ENCODE measurements at places on chromosomes 16 and 17. TPM values are rescaled to one million over a fixed set of nuclear protein-coding genes. Genes with fewer than 3 reads are reported as not detected.

NOS2 gene
- total RNA-seq: 0.38 TPM

DNA sequence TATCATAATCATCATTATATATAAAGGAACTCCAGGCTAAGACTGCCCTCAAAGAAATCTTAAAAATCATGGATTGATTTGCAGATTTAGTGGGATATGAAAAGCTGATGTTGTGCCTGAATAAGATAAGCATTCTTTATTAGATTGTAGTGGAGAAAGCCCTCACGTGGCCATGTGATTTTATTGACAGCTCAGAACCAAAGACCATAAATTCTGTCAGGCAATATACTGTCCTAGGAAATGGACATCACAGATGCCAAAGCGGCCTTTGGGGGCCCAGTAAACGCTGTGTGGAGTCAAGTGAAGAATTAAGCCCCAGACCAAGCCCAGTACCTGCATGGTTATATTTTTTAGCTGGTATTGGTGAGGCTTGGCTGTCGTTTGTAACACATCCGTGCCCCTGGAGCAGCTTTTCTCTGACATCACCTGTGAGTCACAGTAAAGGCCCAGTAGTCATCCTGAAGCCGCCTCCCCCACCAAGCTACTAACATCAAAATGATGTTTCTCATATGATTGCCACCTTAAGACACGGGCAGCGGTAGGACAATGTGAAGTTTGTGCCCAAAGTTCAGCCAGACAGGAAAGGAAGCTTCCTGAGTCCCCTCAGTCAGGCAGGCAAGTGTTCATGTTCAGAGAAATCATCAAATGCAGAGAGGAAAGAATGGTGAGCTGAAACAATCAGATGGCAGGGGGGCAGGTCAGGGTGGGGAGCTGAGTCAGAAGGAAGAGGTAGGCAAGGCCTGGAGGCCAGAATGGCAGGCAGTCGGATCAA lies 209.4 kb downstream of the IRX3 start:
- DNase-seq: no peak

GRCh38 chr16:54373534-54374520 lies 87.2 kb upstream of the IRX3 start:
- no peak for DNase-seq

DNA sequence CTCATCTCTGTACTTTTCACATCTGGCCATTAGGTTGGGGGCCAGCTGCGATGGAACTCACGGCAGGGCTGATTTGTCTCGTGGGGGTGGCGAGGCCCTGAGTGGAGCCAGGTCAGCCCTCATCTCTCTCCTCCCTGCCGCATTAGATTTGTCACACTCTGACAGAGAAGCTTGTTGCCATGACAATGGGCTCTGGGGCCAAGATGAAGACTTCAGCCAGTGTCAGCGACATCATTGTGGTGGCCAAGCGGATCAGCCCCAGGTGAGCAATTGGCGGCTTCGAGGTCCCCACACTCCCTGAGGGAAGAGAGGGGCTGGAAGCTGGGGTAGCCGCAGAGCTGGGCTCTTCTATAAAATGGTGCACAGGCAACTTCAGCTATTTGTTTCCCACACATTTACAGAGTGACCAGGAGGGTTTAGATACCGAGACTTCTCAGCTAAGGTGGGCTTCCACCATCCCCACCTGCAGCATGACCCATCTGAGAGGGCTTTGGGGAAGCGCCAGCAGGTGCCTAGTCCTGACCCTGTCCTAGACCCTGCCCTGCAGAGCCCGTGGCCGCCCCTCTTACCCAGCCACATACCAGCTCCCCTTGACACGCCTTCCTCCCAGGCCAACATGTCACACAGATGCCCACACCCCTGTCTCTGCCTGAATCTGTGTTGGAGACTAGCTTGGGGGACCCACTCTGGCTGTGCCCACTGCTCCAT lies 8.4 kb downstream of the TMEM98 start:
- DNase-seq: no peak

DNA sequence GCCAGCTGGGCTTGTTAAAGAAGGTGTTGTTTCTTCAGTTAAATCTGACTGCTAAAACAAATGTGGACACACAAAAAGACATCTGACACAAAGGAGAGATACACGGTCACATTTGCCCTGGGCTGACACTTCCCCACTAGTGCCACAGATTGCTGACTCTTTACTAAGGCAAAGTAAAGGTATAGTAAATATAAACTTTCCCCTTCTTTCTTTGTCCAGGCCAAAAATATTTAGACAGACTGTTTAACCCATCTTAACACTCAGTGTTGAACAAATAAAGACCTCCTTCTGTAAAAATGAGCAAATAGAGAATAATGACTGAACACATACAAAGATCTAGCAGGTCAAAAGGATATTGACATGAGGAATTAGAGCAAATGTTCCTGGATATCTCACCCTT lies 58.4 kb downstream of the SCNN1G start:
- no peak for DNase-seq

DNA sequence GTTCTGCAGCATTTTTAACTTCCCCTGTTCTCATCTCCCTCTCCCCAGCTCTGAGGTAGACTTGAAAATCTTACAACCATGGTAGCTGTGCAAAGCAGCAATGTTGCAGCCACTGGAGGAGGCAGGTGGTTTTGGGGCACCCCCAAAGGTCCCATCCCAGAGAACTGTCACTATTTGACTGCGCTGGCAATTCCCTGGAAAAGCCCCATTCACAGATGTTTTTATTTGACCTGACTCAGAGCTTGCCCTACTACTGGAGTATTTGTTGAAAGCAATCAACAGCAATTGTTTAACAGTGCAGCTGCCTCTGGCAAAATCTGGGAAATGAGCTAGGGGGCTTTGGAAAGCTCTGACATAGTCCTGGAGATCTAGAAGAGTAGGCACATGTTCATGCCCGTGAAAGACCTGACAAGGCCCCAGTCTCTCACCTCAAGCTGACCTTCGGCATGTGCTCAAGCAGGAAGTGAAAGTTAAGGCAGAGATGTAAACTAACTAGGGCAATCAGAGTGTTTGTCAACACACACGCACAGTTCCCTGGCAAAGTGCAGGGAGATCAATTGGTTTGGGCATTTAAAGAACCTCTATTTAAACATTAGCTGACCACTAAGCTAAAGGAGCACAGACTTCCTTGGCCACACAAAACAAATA lies 19.7 kb upstream of the PIK3R5 start:
- DNase-seq: no peak

DNA sequence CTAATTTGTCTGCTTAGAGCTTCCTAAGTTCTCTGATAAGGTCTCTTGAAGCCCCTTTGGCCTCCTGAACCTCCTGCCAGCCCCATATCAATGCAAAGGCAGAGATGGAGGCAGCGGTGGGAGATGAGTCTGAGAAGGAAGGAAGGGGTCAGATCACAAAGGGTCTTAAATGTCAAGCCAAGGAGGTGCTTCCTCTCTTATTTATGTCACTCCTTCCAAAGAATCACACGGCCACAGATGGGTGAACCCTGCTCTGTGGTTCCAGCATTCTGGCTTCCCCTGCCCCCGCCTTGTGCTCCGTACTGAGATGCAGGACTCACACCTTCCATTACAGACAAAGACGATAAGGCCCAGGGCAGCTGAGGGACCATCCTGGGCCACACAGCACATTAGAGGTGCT lies 96.3 kb downstream of the GSG1L start:
- DNase-seq: no peak

TNFRSF13B gene
- not detected for total RNA-seq

KCNH6 gene
- not detected for total RNA-seq

GRCh38 chr16:11536104-11536866 lies 50.4 kb downstream of the LITAF start:
- no peak for DNase-seq

GRCh38 chr17:8144401-8145231 lies 7.6 kb downstream of the PER1 start:
- DNase-seq: no peak

RNF112 gene
- total RNA-seq: 1.1 TPM

DNA sequence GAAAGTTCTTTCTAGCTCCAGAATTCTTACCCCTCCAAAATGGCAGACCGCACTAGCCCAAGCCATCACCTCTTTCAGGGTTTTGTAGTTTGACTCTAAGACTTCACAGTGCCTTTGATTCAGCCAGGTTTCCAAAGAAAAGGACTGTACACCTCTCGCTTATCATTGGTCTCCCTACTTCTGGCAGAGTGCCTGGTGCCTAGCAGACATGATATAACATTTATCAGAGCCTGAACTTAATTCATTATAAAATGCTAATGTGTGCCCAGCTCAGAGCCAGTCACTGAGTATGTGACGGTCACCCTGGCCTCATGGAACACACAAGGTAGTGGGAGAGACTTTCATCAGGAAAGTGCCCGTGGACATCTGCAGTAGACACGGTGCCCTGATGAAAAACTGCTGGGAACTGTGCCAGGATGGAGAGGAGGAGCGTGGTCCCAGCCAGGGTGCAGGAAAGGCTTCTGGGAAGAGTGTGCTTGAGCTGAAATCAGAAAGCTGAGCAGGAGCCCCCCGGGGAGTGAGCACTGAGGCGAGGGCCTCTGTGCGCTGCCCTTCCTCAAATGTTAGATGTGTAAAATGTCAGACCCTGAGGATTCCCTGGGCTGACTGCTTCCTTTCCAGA lies 34.3 kb upstream of the LGALS9 start:
- DNase-seq: no peak

DNA sequence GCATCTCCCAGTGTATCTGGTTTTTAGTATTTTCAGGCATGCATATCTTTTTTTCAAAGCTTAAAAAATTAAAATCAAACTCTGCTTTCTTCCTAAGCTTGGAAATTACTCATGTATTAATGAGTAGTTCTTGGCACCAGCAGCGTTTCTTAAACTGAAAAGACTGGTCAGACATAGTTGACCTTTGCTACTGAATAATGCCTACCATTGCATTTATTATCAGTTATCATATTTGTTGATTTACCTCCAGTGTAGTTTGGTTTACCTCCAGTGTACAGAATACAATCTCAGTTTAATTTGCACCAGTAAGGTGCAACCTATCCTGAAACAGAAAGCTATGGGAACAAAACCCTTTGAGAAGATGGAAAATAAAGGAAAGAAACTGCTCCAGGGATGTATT lies 34.5 kb upstream of the EVI2A start:
- DNase-seq: no peak

- DNase-seq: no peak
These were observed 13.4 kb downstream of the ITGAL start for GRCh38 chr16:30485818-30486436.

DNA sequence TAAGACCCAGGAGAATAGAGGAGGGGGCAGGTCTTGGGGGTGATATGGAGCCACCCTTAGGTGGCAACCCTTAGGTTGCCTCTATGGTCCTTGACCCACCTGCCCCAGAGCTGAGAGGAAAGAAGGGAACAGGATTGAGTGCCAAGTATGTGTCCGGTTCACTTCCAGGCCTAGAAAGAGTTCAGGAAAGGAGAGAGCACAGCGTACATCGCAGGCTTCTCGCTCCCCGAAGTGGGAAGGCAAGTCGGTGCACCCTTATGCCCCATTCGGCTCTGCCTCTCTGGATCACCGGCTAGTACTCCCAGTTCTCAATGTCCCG lies 631 bp downstream of the SP6 start:
- no peak for DNase-seq

HBQ1 gene
- not detected for total RNA-seq

DNA sequence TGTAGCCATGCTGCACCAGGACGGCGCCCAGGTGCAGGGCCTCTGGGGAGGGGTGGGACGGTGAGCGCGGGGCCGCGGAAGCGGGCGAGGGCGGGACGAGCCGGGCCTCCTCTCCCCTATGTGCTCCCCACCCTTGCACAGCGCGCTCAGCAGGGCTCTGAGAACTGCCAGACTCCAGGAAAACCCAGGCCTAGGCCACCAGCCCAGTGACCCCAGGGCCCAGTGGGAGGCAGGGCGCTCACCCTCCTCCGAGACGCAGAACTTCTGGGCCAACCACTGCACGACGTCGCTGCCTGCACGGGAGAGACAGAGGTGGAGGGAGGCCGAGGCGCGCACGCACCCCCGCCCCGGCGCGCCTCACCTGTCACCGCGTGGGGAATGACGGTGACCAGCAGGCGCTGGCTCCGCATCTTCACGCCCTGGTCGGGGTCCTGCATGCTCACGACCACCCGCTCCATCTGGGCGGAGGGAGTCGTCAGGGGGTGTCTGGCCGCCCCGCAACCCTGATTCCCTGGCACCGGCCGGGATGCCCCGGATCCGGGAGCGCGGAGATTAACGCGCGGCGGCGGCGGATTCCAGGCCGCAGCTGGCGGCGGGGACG lies 603 bp downstream of the RGS11 start:
- no peak for DNase-seq

DNA sequence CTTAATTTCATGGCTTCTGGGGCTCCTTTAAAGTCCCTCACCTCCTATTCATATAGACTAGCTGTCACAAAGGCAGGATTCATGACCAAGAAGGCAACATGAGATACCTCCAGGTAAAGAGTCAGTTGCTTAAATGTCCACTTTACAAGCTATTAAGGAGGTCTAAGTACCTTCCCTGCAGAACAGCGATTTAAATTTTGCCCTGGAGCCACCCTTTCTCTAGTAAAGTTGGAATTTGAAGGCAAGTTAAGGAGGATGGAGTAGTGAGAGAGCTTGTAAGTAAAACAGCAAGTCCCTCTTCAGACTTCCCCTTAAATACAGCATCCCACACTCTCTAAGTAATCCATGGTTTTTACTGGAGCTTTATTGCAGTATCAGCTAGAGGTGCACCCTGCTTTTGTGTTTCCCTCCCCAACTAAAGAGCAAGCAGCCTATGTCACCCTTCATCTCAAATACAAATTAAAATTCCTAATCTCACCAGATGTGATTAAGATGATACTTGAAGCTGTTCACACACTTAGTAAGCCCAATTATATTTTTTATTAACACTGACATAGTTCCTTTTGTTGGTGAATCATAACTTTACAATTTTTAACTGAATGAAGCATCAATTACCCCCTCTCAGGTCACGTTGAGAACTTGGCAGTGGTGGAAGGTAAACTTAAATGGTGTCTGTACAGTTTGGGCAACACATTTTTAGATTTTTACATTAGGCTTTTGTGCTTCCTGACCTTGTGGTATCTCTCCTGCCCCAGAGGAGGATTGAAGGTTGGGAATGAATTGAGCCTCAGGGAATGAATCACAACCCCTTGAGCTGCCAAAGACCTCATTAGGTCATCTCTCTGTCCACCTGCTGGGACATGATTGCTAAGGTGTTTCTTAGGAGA lies 108.9 kb downstream of the TANGO6 start:
- no peak for DNase-seq

DNA sequence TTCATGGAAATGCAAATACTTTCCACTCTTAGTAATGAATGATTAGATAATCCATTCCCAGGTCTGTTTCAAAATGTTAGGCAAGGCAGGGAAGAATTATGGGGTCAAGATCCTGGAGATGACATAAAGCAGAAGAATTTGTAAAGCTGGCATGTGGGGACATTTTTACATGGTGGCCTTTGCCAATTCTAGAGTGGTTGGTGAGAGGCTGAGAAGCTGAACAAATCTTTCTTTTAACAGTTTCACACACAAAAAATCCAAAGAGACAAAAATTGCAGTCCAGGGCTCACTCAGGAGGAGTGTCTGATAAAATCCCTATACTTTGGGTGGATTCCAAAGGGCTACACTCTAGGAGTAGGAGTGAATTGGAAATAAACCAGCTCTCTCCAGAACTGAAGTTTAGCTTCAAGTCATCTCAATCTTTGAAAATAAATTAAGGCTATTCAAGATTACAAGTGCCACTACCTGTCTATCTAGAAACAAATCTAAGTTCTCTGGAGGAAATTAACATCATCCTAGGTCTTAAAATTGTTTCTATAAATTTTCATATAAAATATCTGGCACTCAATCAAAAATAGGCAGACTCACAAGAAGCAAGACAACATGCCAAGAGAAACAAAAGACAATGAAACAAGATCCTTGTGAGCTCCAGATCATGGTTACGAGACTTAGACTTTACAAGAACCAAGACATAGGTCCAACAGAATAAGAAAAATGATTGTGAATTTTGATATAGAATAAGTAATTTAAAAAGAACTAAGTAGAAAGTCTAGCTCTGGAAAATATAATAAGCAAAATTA lies 113.0 kb upstream of the AXIN2 start:
- no peak for DNase-seq

- no peak for DNase-seq
These were observed 73.4 kb downstream of the WSB1 start for GRCh38 chr17:27367121-27367981.
